Activated T-cell treated with anti-CD3 and anti-CD28 coated beads for 48 hours (primary cell): ENCODE measurements at places on chromosomes 16 and 17.
A peak's percentile ranks its signal among the peaks of the same experiment; 100 is the strongest.

- DNase-seq = no peak
Measured at GRCh38 chr17:68509141-68510057, 2.8 kb upstream of the PRKAR1A start.

DNA sequence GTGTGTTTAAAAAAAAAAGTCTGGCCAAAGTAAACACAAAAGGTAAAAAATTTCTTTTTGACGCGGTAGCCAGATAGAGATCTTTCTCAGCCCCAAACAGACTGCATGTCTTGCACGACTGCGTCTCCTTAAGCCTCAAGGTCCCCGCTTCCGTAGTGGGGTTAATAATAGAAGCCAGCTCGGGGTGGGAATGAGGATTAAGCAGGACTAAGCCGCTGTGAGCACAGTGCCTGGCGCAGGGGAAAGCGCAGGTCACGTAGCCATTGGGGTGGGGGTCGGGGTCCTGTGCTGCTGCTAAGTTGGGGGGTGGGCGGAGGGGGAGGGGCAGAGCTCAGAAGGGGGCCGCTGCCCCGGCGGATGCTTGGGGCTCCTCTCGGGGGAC lies 521 bp downstream of the GGA2 start:
- DNase-seq = no peak

DNA sequence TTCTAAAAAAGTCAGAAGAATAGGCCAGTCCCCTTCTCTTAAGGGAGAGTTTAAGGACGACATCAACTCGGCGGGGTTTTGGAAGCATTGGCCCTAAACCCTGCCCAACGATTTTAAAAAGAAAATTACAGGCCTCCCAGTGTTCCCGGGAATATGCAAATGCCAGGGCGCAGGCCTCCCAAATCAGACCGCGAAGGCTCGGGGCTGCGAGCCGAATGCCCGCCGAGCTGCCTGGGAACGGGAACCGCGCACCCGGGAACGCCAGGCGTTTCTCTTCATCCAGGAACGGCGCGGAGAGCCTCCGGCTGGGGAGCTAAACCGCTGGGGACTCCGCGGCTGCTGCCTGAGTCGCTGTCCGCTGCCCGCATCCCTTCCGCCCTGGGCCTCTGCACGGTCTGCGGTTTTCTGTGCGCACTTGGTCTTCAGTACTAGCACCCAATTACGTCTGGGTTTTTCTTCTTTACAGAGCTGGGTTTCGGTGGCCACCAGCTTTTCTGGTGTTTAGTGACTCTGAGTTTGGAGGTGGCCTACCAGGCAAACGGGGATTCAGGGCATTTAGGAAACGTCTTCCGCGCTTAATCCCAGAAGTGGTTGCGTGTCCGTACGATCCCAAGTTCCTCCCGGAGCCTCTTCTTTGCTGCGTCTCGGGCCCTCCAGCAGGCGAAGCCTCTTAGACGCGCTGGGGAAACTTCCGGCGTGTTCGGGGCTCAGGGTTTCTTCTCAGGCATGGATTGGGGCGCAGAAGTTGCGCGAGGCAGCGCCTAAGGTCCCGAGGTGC lies 5.7 kb downstream of the IRX5 start:
- no peak for DNase-seq

GRCh38 chr17:55072898-55073297 lies 104.3 kb downstream of the STXBP4 start:
- DNase-seq = no peak

- DNase-seq = no peak
Measured at GRCh38 chr16:88922114-88922825, 54.7 kb downstream of the CBFA2T3 start.

GRCh38 chr17:41631025-41631897 lies 6.9 kb upstream of the KRT17 start:
- DNase-seq = no peak

DNA sequence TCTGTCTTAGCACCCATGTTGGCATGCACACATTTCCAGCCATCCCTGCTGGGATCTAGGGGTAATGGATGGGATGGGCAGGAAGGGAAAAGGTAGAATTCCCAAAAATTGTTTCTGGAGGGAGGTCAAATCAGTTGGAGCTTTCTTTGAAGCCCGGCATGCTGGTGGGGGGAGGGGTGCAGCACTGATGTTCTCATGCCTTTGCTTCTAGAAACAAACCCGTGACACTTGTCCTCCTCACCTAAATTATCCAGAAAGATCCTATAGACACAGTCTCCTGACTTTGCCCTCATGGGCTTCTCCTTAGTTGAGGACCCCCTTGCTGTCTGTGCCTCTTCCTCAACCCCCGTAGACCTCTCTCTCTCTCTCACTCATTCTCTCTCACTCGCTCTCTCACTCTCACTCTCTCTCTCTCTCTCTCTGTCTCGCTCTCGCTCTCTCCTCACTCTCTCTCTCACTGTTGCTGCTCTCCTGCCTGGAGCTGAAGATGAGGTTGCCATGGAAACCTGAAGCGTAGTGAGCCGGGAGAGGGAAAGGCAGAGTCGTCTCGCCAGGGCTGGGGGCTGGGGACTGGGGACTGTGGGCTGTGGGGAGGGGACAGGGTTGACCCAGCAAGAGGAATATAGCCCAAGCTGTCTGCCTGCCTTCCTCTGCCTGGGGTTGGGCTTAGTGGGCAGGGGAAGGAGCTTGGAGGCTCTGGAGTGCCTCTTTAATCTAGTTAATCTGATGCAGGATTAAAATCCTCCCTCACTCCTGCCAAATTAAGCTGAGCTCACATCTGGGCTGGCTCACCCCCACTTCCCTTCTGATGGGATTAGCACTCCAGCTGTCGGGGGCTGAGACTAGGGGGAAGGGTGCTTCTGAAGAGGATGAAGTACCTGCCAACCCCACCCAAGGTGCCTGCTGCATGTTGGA lies 16.1 kb downstream of the LASP1 start:
- DNase-seq = no peak

DNA sequence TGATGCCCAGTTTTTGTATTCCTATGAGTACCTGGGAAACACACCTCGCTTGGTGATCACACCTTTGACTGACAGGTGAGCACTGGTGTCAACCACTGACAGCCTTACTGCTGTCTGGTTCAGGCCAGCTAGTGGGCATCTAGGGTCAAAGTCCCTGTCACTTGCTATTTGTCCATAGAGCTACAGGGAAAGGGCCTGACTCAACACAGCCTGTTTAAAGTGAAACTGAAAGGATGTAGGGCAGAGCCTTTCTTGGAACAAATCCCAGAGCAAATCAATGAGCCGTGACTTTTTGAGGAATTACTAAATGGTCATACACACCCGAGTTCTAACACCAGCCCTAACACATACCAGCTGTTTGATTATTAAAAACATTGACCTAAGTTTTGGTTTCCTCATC lies 106.8 kb downstream of the DNAH9 start:
- no peak for DNase-seq

GRCh38 chr16:89019511-89019910 lies 42.5 kb upstream of the CBFA2T3 start:
- no peak for DNase-seq

DNA sequence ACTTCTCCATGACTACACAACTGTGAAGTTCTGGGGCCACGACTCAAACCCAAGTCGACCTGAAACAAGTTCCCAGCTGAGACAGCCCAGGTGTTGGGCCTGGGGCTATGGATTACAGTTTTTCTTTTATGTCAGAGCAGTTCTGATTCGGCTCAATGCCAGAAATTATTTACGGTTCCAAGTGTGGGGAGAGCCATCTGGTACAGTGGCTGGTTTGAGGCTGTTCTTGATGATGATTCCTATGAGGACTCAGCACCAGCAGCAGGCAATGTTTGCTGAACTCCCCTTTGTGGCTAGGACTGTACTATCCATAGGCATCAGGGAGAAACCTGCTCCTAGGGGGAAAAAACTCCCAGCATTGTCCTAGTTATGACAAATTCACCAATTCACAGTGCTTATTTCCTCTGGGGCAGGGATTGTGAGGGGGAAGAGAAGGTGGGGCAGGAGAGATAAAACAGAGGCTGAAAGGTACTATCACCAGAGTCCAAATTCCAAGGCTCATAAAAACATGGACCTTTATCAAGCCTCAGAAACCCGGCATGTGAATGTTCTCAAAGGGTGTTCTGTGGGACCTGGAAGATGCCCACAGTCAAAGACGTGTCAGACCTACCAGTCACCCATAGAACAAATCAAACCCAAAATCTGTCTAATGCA lies 18.2 kb upstream of the CMTM4 start:
- no peak for DNase-seq

GRCh38 chr16:83549316-83550182 lies 258.2 kb upstream of the HSBP1 start:
- DNase-seq = no peak

DNA sequence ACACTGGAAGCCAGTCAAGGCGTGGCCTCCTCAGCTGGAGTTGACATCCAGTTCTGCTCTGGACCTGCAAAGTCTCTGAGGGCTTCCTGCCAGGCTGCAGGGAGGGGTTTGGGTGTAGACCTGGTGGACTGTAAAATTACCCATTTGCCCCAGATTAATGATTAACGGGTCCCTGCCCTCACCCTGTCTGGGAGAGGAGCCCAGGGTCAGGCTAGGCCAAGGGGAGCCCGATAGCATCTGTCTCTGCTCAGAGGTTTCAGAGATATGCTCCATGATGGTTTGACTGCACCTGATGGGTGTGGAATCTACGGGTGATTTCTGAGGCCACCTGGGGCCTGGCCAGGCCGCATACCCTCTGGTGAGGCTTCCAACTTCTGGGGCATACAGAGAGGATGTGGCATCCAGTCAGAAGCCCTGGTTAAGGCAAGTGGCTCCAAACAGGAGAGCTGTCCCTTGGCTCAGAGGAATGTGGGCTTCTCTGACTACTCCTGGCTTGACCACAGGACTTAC lies 11.2 kb downstream of the PPY start:
- DNase-seq = no peak

GRCh38 chr16:769934-770333 lies 9.4 kb downstream of the MSLN start:
- DNase-seq = no peak

DNA sequence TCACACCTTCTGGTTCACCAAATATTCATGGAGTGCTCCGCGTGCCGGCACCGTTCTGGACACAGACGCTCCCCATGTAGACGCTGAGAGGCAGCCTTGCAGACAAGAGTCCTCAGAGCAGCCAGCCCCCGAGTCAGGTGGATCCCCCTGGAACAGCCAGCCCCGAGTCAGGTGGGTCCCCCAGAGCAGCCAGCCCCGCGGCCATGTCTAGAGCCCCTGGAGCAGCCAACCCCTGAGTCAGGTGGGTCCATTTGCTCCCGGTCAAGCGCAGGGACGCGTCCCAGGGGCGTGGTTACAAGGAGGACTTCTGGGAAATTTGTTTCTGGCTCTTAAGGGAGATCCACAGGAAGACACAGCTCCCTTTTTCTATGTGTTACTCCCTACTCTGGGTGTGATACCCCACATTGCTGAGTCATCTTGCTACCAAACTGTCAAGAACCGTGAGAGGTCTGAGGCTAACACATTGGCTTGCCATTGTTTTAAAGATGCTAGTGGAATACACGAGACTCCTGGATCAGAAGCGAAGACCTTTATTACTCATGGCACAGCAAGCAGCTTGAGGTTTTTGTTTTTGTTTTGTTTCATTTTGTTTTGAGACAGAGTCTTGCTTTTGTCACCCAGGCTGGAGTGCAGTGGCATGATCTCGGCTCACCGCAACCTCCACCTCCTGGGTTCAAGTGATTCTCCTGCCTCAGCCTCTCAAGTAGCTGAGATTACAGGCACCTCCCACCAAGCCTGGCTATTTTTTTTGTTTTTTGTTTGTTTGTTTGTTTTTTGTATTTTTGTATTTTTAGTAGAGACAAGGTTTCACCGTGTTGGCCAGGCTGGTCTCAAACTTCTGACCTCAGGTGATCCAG lies 43.3 kb upstream of the CBFA2T3 start:
- DNase-seq = no peak

- no peak for DNase-seq
Measured at GRCh38 chr17:80997424-80998117, 5.9 kb downstream of the CHMP6 start.

- DNase-seq = no peak
Measured at GRCh38 chr17:78425429-78425828, 47.0 kb downstream of the PGS1 start.

GRCh38 chr16:87959391-87959990 lies 8.3 kb downstream of the BANP start:
- DNase-seq = no peak

DNA sequence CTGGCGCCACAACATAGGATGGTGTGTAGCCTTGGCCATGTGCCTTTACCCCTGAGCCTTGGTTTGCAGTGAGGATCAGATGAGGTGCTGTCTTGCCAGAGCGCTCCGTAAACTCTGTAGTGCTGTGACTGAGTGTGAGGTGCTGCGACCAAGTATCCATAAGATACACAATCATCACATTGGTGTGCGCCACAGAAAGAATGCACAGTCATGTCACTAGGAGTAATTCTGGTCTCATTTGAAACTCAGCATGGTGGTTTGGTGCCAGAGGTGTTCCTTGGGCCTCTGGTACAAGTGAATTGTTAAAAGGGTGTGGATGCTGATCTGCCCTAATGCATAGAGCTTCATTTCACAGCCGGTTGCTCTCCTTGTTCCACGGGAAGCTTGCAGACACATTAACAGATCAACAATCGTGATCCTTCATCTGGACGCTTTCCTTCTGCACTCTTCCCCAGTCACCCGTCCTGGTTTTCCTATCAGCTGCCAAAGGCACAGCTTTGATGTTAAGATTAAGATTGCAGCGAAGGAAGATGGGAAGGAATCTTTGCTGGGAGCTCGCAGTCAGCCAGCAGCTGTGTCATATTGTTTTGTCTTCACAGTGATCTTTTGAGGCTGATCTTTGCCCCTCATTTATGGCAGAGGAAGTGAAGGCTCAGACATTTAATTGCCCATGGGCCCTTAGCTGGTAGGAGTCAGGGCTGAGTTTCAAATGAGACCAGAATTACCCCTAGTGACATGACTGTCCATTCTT lies 79.1 kb downstream of the KSR1 start:
- DNase-seq = no peak

GRCh38 chr17:81437191-81437651 lies 42.0 kb downstream of the BAHCC1 start:
- no peak for DNase-seq

- DNase-seq = no peak
Measured at GRCh38 chr17:19975601-19976000, 2.0 kb downstream of the AKAP10 start.

GRCh38 chr17:49762151-49762941 lies 1.6 kb downstream of the FAM117A start:
- no peak for DNase-seq

GRCh38 chr17:83198366-83199341 lies 119.2 kb downstream of the METRNL start:
- no peak for DNase-seq

DNA sequence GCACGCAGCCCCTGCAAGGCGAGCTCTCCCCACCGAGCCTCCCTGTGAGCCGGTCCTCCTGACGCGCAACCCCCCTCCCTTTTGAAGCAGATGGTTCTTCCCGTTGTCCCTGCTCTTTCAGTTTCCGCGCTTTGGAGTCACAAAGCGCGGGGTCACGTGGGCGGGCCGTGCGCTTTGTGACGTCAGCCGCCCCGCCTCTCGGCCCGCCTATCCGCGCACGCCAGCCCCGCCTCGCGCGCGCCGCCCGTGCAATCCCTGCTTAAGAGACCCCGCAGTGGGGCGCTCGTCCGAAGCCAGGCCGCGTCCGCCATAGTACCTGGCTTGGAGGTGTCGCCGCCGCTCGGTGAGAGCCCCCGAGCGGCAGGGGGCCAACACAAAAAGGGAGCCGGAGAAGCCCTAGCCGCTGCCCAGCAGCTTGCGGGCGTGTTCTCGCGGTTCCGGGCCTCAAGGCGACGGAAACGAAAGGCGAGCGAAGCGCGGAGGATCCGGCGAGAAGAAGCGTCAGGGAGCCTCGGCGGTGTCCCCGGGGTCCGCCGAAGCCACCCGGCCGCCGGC lies at the start of gene RBBP6:
RBBP6 (plus strand) TSS at position 272 of the 555 bp plus-strand sequence. CDS start 1,061 bp downstream, outside the sequence.
- DNase-seq = peak; percentile 94
